IPS DF 6.9 (cell line): ENCODE measurements at places on chromosomes 2 and 18.
A peak's percentile ranks its signal among the peaks of the same experiment; 100 is the strongest.

- H3K36me3 ChIP-seq = no peaks in the 10 kb centered on the region
- no peak for DNase-seq
- H3K27ac ChIP-seq = no peak overlapping the region
- H3K27me3 ChIP-seq = no peaks in the 10 kb centered on the region
Observed at GRCh38 chr2:121307048-121307447, 22.0 kb upstream of the TFCP2L1 start.

DNA sequence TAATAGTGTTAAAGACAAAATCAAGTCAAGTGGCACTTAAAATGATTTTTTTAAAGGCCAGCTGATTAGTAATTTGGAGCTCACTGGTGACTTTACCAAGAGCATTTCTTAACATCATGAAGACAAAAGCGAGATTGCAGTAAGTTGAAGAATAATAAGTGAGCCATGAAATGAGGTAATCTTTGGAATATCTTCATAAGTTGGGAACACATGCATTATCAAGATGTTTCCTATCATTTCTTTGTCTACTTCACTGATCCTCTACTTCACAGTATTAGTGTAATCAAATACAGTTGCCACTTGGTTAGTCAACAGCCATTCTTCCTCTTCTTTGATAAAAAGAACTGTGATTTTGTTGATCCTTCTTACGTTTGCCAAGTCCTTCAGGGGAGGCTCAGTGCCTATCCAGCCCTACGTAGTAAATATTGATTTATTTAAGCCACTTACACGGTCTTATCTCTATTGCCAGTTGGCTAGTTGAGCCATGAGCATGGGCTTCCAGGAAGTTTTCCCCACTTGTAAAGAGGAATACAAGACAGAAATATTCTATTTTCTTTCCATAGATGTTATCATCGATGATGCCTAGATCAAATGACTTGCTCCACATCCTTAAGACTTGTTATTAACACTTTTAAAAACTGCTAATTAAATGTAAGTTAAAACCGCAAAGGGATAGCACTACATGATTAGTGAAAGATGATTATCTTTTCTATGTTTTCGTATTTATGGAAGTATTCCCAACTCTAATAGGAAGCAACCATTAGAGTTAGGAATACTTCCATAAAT lies 46.1 kb downstream of the YES1 start:
- no peaks in the 10 kb centered on the region for H3K4me1 ChIP-seq
- no peak overlapping the region for H3K27ac ChIP-seq
- no peak overlapping the region for H3K4me3 ChIP-seq

DNA sequence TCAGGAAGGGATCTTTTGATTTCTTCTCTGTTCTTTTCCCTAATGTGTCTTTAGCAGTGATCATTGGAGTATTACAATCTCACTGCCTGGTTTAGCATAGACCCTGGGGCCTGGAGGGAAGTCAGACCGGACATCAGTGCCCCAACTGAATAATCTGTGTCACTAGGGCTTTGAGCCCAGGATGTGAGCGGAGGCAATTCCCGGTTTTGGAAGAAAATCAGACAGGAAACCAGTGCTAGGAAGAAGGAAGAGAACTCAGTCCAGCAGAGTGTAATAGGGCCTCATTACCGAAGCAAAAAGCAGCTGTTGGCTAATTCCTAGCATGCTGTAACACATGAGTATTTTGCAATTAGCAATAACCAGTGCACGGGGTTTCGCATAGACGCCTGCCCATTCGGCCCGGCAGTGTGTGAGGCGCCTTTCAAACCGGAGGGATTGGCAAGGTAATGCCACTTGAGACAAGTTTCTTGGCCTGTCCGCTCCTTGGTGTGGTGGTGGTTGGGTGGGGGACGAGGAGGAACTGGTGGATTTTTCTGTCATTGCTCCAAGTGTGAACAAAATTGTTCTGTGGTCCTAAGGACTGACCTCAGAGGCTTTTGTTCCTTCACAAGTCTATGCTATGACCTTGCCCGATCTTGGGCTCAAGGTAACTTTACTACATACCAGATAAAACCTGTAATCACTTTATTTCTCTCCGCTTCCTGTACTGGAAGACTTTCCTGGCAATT lies 2.8 kb downstream of the FOSL2 start:
- H3K27ac ChIP-seq = no peak overlapping the region
- no peak for DNase-seq
- no peak overlapping the region for H3K4me3 ChIP-seq

DNA sequence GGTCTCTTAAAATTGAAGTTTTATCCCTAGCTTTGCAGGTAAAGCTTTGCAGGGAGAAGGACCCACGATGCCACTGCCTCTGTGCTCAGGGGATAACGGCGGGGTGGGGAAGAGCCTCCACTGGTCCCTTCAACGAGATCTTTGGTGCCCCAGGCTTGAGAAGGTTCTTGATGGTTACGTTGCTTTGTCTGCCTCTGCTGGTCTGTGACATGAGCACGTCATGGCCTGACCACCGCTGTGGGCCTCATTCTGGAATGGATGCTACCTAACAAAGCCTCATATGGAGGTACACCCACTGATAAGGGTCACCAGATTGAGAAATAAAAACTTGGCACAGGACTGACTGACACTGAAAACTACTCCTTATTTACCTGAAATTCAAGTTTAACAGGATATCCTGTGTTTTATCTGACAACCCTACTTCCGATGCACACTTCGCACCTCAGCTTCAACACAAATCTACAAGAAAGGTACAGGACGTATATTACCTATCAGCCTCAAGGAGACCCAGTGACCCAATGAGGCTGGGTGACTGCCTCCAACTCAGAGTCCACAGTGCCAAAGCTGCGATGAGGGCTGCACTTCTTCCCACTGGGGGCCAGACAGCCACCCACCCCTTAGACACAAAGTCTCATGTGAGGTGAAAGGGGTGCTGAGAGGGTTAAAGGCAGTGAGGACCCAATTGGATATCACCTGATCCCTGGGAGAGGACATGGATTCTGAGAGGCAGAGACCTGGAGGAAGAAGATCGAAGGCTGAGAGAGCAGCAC lies 64.9 kb downstream of the EIPR1 start:
- H3K27ac ChIP-seq = no peak overlapping the region
- H3K27me3 ChIP-seq = no peaks in the 10 kb centered on the region
- no peak for DNase-seq
- no peaks in the 10 kb centered on the region for H3K36me3 ChIP-seq
- H3K4me1 ChIP-seq = no peaks in the 10 kb centered on the region; the same call in 1 of the 2 replicates
- no peak overlapping the region; the same call in 1 of the 2 replicates for H3K4me3 ChIP-seq

DNA sequence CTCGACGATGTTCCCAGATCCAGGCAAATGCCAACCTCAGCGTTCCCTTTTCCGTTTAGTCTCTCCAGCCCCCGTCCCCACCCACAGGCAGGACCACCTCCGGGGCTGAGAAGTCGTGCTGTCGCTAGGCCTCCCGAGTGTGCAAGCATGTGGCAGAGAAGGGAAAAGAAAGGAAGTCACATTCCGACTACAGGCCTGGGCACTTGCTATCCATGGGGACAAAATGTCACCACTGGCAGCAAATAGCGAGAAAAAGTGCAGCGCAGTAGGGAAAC lies 420 bp downstream of the PIGN start:
- no peaks in the 10 kb centered on the region for H3K27me3 ChIP-seq
- no peak overlapping the region for H3K27ac ChIP-seq
- H3K4me3 ChIP-seq = peak overlapping the region; percentile 84
- no peaks in the 10 kb centered on the region for H3K36me3 ChIP-seq

DNA sequence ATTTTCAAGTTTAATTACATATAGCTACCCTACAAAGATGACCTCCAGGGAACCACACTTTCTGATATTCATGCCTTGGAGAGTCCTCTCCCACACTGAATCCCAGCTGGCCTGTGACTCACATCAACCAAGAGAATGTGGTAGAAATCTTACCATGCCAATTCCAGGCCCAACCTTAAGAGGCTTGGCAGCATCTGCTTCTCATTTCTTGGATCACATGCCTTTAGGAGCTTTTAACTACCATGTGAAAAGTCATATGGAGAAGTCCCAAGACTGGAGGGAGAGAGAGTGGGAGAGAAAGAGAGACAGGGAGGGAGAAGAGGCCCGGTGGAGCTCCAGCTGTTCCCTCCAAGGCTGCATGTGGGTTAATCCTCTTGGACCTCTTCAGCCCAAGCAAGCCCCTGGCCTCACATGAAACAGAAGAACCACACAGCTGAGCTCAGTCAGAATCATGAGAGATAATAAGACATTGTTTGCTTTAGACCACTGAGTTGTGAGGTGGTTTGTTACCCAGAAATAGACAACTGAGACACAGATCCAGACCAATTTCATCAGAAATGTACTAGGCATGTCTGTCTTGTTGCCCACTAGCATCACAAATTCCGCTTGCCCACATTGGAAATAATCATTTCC lies 190.7 kb downstream of the MTCL1 start:
- no peak for DNase-seq
- H3K4me3 ChIP-seq = no peak overlapping the region
- H3K27ac ChIP-seq = no peak overlapping the region
- no peaks in the 10 kb centered on the region for H3K27me3 ChIP-seq

GRCh38 chr18:67144329-67144728 lies 372.2 kb downstream of the DSEL start:
- no peaks in the 10 kb centered on the region for H3K36me3 ChIP-seq
- no peak overlapping the region for H3K4me3 ChIP-seq
- no peaks in the 10 kb centered on the region for H3K4me1 ChIP-seq
- DNase-seq = no peak
- H3K27ac ChIP-seq = no peak overlapping the region
- H3K27me3 ChIP-seq = no peaks in the 10 kb centered on the region

DNA sequence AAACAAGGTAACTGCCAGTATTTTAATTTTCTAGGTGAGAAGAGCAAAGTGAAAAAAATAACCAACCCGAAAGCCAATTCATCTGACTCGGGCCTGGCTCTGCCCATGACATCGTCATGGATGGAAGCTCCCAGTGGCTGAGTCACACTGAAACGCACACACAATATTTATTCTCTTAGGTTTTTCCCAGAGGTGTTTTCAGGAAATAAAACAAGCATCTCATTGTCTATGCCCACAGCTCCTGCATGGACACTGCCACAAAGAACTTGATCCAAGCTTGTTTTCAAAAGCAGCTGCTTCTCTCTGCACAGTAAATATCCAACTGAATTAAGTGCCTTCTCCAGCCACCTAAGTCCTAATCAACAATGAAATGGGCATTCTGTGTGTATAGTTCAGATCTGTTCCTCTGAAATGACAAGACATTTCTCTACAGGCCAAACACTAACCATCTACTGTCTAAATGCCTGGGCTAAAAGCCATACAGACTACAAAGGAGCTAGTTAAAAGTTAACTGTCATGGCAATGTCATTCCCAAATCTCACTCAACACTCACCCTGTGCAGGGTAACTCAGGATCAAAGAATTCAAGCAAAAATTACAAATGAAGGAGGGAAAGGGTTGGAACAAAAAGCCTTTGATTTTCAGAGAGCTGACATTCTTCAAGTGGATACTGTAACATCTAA lies 62.9 kb downstream of the RPL31 start:
- no peaks in the 10 kb centered on the region for H3K27me3 ChIP-seq
- no peak for DNase-seq
- H3K4me3 ChIP-seq = no peak overlapping the region
- no peak overlapping the region for H3K27ac ChIP-seq

- no peaks in the 10 kb centered on the region for H3K36me3 ChIP-seq
- no peak overlapping the region for H3K4me3 ChIP-seq
- no peaks in the 10 kb centered on the region for H3K27me3 ChIP-seq
Observed at GRCh38 chr2:174169372-174169771, 79.0 kb downstream of the OLA1 start.

GRCh38 chr18:46609048-46609447 lies 48.0 kb downstream of the LOXHD1 start:
- H3K4me1 ChIP-seq = no peaks in the 10 kb centered on the region
- H3K27ac ChIP-seq = no peak overlapping the region
- no peaks in the 10 kb centered on the region for H3K36me3 ChIP-seq

DNA sequence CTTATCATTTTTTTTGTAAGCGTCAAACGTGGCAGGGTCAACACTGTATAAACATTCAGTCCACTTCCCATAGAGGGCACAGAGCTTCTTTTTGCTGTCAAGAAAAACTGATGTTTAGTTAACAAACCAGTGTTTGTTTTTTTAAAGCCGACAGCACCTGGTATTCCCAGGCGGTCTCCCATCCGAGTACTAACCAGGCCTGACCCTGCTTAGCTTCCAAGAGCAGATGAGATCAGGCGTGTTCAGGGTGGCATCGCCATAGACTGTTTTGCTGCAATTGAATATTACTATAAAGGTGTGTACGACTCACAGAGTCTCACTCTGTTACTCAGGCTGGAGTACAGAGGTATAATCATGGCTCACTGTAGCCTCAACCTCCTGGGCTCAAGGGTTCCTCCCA lies 31.5 kb downstream of the CABYR start:
- no peak overlapping the region for H3K27ac ChIP-seq
- no peaks in the 10 kb centered on the region for H3K27me3 ChIP-seq
- DNase-seq = no peak
- H3K4me1 ChIP-seq = no peaks in the 10 kb centered on the region
- H3K36me3 ChIP-seq = no peaks in the 10 kb centered on the region
- H3K4me3 ChIP-seq = no peak overlapping the region
